ENCODE measurements at places on chromosomes 13 and 19.
A peak's percentile ranks its signal among the peaks of the same experiment; 100 is the strongest.

DNA sequence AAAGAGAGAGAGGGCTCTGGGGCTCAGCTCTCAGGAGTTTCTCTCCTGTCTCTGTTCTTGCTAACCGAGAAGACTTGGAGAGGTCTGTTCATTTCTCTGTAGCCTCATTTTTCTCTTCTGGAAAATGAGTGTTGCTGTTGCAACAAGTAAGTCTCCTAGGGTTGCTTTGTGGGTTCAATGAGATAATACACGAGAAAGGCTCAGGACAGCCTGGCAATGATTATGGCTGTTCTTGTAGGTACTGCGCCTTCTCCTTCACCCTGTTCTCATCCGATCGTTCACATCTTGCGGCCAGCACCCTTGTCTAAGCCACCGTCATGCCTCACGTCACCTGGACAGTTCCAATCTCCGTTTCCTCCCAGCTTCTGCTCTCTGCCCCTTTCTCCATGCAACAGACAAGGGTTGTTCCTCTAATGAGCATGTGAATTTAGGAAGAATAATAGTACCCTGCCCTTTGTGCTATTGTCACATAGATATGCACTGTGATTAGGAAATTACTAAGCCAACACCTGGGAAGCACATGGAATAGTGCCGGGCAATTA, 4.2 kb downstream of the C5AR1 start:
- no peak for DNase-seq

- no peak for DNase-seq
Measured at GRCh38 chr13:40272776-40273139, 393.7 kb downstream of the FOXO1 start.

- DNase-seq: no peak
Measured at GRCh38 chr13:29733147-29733611, 117.2 kb downstream of the UBL3 start.

DNA sequence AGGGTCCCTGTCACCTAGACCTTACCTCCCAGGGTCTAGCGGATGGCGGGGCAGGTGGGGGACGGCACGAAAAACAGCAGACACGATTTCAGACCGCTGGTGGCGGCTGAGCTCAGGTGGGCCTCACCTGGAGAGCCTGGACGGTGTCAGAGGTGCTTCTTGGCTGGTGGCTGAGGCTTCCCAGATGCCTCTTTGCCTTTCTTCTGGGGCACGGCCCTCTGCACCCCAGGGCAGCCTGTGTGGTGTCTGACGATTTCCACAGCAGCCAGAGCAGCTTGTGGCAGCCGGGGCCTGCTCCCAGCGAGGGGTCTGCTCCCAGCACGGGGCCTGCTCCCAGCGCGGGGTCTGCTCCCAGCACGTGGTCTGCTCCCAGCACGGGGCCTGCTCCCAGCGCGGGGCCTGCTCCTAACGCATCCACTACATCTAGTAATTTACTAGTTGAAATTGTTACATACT, 66.7 kb downstream of the ATP11A start:
- DNase-seq: no peak

DNA sequence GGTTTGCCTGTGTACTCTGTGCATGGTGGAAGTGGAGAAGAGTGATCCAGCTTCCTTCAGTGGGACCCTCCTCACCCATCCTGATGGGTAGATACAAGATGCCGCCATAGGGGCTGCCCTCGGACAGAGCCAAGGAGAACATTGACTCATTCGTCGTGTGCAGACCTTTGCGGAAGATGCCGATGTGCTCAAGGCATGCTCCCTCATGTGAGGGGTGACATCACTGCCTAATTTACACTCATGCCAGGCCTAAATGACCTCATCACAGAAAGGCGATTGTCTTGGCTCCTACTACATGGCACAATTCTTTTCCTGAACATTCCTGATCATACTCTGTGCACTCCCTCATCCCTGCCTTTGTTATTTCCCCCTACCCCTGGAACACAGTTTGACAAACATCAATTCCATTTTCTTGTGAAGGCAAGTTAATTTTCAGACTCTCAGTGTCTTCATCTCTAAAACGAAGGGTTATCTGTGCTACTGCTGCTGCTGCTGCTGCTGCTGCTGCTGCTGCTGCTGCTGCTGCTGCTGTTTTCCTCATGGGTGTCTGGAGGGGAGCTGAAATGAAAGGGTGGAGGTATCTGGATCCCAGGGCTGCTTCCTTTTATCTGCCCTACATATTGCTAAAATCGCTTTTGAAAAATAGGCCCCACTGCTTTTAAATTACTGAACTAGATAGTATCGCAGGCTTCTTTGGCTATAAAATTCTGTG, 146.5 kb upstream of the ARGLU1 start:
- no peak for DNase-seq

GRCh38 chr13:77751513-77752456, 54.3 kb downstream of the SLAIN1 start:
- peak; percentile 66 for DNase-seq

GRCh38 chr19:18385675-18386542, at the start of gene GDF15:
Gene GDF15, plus strand, starts transcription at chr19:18386158. Its CDS starts 32 bp downstream, at chr19:18386190.
- no peak for DNase-seq

DNA sequence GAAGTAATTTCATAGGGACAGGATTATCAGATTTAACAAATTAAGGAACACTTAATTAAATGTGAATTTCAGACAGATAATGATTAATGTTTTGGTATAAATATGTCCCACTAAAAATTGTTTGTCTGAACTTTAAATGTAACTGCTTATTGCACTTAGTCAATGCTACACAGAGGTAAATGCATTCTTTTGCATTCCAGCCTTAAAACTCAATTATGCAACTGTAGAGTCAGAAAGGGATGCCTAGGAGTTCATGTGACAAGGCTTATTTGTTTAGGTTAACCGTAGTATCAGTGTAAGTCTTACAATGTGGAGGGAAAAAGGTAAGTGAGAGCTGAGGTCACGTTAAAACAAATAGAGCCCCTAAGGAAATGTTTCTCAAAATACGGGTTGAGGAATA, 347.2 kb upstream of the ARGLU1 start:
- DNase-seq: no peak

DNA sequence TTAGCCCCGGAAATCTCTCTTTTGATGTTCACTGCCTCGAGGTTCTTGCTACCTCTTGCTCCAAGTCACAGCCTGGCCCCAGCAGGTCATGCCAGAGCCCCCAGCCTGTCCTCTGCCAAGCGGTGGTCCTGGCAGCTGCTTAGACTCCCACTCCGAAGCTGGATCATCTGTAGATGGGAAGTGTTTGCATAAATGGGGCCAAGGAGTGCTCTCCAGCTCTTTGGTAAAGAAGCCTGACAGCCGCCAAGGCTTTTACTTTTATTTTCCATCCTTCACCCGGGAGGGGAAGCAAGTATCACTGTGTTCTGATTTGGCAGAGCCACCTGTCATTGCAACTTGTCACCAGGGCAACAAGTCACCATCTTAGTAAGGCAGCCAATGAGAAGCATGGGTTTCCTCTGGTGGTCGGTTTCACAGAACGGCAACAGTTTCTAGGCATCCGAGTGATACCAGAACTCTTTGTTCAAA, 10.6 kb upstream of the RETN start:
- DNase-seq: peak; percentile 63

- no peak for DNase-seq
Measured at GRCh38 chr13:76635232-76636230, 250.7 kb downstream of the KCTD12 start.

DNA sequence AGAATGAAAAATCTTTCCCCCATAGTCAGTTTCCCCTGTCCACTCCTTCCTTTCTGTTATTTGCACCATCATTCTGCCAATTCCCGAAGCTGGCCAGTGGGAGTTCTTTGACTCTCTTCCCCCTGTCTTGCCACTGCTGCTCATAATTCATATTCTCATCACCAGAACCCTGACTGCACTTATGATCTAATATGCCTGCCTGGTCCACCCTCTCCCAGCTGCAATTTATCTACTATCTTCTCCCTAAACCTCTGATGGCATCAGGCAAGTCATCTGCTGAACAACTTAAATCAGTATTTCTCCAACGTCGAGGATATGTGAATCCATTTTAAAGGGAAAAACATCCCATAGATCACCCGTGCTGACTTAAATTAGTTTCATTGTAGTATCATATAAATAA, 458.0 kb upstream of the GPC6 start:
- no peak for DNase-seq

DNA sequence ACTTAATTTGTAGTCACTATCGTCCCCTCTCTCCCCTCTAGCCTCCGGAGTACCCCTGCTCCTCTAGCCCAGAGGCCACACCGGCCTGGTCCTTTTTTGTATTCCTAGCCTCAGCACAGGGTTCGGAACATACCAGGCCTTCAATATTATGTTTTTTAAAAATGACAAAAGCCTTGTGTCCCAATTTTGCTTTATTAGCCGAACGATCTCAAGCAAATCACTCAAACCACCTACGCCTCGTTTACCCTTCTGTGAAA, 463 bp upstream of the POMP start:
- no peak for DNase-seq

GRCh38 chr13:102472650-102473049, 70.8 kb upstream of the FGF14 start:
- no peak for DNase-seq

GRCh38 chr13:31982540-31982939, 49.0 kb upstream of the FRY start:
- no peak for DNase-seq

DNA sequence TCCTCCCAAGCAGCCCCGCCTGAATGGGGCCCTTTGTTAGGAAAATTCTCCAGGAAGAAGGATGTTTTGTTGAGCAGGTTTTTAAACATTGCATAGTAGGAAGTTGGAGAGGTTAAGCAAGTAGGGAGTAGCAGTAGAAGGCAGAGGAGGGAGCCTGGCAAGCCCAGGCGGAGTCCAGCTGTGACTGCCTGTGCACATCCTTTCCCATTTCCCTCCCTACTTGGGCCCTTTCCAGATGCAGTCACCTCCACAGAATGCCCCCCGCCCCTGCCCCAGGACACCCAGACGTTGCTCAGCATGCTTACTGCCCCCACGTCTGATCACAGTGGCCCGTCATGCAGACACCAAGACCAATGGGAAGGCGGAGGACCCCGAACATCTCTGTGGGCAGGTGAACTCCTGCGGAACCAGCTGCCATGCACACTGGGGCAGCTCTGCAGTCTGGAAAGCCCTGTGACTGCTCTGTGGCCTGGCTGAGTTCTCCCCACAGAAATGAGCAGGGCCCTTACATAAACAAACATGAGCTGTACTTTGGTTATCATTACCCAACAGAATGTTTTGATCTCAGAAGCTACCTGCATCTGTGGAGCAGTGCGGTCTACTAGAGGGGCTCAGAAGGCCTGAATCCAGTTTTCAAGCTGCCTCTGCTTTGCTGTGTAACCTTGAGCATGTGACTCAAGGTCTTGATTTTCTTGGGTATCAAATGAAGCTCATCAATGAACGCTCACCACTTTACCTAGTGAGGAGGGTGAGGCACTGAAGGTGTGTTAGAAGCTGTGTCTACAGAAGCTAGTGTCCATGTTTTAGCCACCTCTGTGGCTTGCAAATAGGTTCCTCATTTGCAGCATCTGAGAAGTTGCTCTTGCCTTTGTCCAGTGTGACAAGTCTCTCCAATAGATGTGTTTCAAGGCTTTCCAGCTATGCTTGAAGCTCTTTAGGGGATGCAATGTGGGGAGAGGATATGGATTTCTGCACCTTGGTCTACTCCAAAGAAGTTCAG, 84.2 kb downstream of the TNFRSF19 start:
- DNase-seq: no peak

GRCh38 chr13:100588331-100589177, at the start of gene GGACT:
Gene GGACT, minus strand, starts transcription at chr13:100588789. Its CDS starts 56,198 bp downstream, at chr13:100532591.
- peak; percentile 89 for DNase-seq

GRCh38 chr13:40933508-40934204, 85.5 kb downstream of the ELF1 start:
- DNase-seq: no peak

- peak; percentile 84 for DNase-seq
Measured at GRCh38 chr13:99307247-99307646, at the start of gene GPR183. Gene GPR183, minus strand, starts transcription at chr13:99307399. Its CDS starts 11,254 bp downstream, at chr13:99296145.

- no peak for DNase-seq
Measured at GRCh38 chr19:10667867-10668266, 13.7 kb downstream of the ILF3 start.

DNA sequence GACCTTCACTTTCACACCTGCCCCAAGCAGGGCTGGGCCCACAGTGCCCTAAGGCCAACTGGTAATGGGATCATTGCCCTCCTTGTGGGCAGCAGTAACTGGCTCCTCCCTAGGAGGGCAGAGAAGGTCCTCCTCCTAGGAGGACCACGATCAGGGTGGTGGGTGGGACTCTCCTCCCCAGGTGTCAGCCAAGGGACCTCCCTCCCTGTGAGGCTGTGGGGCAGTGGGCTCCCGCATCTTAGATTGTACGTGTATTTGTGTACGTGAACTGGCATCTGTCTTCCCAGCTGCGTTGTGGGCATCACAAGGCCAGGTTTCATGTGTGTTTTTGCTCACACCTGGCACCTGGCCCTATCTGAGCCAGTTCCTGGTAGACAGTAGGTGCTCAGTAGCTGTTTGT, 111.8 kb downstream of the SOX1 start:
- no peak for DNase-seq

- DNase-seq: no peak
Measured at GRCh38 chr13:31105020-31105795, 56.5 kb downstream of the HSPH1 start.

DNA sequence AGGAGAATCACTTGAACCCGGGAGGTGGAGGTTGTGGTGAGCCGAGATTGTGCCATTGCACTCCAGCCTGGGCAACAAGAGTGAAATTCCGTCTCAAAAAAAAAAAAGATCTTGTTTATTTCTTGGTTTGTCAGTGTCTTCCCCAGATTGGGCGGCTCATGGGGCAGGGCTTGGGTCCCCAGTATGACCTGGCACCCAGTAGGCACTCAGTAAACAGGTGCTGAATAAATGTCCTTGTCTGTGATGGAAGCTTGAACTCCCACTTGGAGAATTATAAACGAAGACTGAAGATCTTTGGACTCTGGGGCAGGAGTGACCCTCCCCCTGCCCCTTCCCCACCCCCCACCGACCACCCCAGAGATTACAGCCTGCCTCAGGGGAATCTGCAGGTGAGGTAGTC, 9.9 kb upstream of the FUT5 start:
- no peak for DNase-seq

- peak; percentile 20 for DNase-seq
Measured at GRCh38 chr13:50511877-50512341, 331.6 kb downstream of the DLEU7 start.

DNA sequence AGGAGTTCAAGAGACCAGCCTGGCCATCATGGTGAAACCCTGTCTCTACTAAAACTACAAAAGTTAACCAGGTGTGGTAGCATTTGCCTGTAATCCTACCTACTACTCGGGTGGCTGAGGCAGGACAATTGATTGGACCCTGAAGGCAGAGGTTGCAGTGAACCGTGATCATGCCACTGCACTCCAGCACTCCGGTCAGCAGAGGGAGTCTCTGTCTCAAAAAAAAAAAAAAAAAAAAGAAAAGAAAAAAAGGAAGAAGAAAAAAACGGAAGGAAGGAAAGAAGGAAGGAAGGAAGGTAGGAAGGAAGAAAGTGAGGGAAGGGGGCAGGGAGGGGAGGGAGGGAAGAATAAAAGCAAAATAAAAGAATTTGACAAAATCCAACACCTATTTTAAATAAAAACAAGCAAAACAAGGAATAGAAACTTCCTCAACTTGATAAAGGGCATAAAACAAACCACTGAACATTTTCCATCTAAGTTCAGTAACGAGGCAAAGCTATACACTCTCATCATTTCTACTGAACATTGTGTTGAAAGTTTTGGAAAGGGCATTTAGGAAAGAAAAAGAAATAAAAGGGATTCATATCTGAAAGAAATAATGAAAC, 411.6 kb upstream of the SLITRK5 start:
- no peak for DNase-seq

- no peak for DNase-seq
Measured at GRCh38 chr19:2841855-2842574, 740 bp downstream of the ZNF555 start.

GRCh38 chr19:7927605-7928333, 1.8 kb upstream of the CTXN1 start:
- no peak for DNase-seq

GRCh38 chr19:21921691-21922180, 85.8 kb upstream of the ZNF43 start:
- DNase-seq: no peak

- no peak for DNase-seq
Measured at GRCh38 chr19:16619457-16619856, 8.5 kb downstream of the MED26 start.

Measured in CD4-positive, alpha-beta T cell treated with Interleukin-12 subunit alpha and Interleukin-12 subunit beta, for 1 hour (primary cell).